ENCODE measurements at places on chromosomes 2 and 18.

- no peak for DNase-seq
Observed at GRCh38 chr2:54503192-54503591, 47.1 kb downstream of the SPTBN1 start.

GRCh38 chr2:60882971-60883753, 1.8 kb downstream of the REL start:
- no peak for DNase-seq

DNA sequence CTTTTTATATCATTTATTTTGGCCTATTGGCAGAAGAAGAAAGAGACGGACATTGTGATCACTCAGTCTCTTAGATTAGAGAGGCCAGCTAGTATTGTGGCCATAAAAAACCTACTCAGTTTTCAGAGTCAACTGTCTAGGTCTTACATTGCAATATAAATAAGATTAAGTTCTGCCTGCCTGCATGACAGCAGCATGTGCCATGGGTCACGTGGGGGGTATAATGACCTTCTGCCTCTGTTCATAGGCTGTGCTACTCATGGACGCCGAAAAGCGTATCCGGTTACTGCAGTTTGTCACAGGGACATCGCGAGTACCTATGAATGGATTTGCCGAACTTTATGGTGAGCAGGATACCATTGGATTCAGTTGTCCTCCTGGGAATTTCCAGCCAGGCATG, 238.5 kb downstream of the ALPK2 start:
- no peak for DNase-seq

DNA sequence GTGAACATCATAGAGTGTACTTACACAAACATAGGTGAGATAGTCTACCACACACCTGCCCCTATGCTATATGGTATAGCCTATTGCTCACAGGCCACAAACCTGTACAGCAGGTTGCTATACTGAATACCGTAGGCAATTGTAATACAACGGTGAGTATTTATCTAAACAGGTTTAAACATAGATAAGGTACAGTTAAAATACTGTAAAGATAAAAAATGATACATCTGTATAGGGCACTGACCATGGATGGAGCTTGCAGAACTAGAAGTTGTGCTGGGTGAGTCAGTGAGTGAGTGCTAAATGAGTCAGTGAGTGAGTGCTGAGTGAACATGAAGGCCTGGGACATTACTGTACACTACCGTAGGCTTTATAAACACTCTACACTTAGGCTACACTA, 267.0 kb upstream of the HS6ST1 start:
- no peak for DNase-seq

DNA sequence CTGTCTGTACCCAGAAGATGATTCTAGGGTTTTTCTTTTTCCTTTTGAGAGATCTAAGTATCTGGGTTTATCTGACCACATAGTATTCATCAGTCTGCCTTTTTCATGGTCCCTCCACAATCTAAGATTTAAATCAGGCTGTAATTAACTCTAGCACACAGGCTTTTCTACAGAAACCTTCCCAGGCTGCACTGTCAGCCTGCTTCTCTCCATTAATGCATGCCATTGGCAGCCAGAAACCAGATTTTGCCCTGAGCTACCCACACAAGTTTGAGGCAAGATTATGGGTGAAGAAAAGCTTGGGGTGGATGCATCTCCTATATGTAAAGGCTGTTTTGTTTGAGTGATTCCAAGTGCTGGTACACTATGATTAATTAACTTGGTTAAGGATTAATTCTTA, 45.7 kb upstream of the EML4 start:
- no peak for DNase-seq
